ENCODE measurements at places on chromosomes 12 and 14.

GRCh38 chr12:88241862-88242570 is 99.9 kb downstream of the TMTC3 start:
- no peak for DNase-seq

DNA sequence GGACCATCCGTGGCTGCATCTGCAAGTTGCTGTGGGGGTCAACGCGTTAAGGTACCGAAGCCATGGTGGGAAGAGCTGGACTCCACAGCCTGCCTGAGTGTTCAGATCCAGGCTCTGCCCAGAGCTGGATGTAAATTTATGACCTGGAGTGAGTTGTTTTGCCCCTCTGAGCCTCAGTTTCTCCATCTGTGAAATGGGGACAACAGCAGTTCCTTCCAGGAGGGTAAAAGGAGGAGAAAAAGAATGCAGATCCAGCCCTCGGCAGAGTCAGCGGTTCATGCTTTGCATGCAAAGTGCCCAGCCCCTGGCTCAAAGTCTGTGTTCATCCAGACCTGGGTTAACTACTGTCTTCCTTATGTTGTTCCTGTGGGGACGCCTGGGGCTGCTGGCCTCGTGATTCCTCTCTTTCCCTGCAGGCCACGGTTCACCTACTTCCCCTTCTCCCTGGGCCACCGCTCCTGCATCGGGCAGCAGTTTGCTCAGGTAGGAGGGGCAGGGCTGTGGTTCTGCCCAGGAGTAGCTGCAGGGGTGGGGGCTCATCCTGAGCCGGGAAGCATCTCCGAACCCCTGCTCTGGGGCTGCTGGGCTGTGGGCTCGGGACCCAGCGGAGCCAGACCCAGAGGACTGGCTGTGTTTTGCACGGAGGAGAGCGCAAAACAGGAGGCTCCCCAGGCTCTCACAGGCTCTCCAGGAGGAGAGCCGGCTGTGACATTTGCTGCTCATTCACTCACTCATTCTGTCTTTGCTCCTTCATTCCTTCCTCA is 41.9 kb downstream of the CYP46A1 start:
- no peak for DNase-seq

- no peak for DNase-seq
Observed at GRCh38 chr12:100254876-100255275, 12.0 kb downstream of the DEPDC4 start.

- no peak for DNase-seq
Observed at GRCh38 chr12:7555752-7556151, 52.2 kb upstream of the CD163 start.

- DNase-seq = no peak
Observed at GRCh38 chr14:61381553-61381952, 60.2 kb downstream of the PRKCH start.

- DNase-seq = no peak
Observed at GRCh38 chr12:104467346-104467837, 10.6 kb downstream of the CHST11 start.

- no peak for DNase-seq
Observed at GRCh38 chr14:56487761-56488160, 91.8 kb upstream of the TMEM260 start.

DNA sequence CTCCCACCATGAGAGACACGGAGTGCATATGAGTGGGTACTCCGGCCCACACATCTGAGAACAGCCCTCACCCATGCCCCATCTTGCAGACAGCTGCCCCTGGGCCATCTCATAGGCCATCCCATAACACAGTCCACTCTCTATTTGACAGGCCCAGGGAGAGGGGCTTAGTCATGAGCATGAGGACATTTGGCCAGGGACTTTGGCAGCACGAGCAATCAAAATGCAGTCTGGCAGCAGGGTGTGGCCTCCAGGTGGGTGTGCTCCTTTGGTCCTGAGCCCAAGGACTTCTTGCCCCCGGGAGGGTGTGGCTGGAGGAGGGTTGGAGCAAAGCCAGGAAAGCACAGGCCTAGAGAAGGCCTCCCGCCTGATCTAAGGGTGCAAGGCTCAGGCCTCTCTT is 25.6 kb downstream of the EMP1 start:
- DNase-seq = no peak

Measured in central memory CD4-positive, alpha-beta T cell (primary cell).